ENCODE measurements at places on chromosomes 3 and 15.

DNA sequence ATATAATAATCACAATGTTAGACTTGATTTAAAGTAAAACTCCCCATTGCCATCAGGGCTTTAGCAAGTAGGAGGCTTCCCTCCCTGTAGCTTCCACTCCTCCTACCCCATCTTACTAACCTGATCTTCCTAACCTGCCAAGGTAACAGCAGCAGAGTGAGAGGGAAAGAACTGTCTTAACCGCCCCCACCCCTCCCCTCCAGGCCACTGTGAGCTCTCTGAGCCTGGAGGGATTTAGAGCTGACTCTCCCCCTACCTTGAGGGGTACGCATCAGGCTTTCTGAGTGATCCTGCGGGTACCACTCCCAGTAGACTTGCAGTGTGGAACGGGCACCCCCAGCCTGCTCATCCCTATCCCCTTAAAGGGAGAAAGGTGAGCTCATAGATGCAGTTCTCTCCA lies 11.4 kb upstream of the PRSS50 start:
- DNase-seq = no peak

GRCh38 chr15:46322753-46323152 lies 687.9 kb downstream of the SQOR start:
- DNase-seq = no peak

- DNase-seq = no peak
Measured at GRCh38 chr15:27359586-27359985, 388.6 kb downstream of the GABRG3 start.

GRCh38 chr15:77838595-77838994 lies 205.9 kb upstream of the LINGO1 start:
- DNase-seq = no peak

GRCh38 chr3:114481113-114481512 lies 187.3 kb downstream of the TIGIT start:
- DNase-seq = no peak

DNA sequence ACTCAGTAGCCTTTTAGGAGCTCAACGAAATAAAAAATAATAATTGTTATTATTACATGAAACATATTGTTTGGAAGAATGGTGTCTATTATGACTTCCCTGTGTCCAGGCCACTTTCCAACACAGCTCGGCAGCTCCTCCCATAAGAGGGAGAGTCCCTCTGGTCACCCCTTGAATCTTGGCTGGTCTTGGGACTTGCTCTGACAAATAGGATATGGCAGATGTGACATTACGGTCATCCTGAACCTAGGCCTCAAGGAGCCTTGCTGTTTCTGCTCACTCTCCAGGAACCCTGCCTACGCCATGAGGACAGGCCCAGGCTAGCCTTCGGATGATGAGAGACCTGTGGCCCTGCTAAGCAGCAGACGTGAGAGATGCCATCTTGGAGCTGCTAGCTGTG lies 71.8 kb downstream of the OXNAD1 start:
- DNase-seq = no peak

- DNase-seq = no peak
Measured at GRCh38 chr3:100932491-100932890, 60.7 kb downstream of the ABI3BP start.

GRCh38 chr3:100120012-100120411 lies 5.7 kb upstream of the FILIP1L start:
- DNase-seq = no peak

DNA sequence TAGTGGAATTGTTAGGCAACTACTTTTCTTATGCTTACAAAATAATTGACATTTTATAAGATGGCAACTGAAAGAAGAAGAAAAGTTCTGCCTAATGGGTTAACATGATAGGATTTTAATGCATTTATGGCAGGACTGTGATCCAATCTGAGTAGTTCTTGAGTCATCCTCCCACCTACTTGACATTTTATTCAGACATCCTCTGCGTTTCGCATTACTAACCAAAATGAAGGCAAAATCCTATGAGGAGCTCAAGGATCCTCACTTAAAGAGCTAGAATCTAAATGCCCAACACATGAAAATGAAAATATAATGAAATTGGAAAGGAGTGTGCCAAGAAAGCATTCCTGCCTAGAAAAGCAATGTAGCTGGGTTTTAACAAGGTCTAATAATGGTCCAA lies 581.1 kb upstream of the SEMA6D start:
- DNase-seq = no peak

DNA sequence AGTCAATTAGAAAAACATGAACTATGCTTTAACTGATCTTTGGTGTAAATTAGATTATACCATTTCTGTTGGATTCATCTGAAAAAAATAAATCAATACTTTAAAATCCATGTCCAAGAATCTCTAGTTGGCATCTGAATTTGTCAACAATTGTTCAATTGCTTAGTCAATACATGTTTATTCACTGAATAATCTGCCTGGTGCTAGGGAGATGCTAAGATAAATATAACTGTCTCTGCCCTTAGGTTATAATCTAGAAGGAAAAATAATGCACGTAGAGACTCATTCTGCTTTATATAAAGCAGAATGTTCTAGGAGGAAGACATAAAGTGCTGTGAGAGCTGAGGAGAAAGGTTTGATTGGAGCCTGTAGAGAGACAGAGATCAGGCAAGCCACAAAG lies 537.2 kb upstream of the IL12A start:
- DNase-seq = no peak

DNA sequence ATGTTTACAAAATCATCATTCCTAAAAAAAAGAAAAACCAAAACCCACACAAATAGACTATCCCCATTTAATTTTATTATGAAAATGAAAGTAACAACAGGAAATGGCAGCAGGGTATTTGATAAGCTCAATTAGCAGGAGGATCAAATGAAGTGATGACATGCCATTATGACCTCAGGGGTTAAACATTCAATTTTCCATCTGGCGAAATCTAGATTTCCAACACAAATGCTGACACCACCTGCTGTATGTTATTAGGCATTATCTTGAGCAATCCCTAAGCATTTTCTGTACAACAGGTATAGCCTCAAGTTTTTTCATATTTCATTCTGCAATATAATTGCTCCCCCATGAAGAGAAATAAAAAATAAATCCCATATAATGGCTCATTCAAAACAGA lies 57.1 kb downstream of the SHQ1 start:
- DNase-seq = no peak

- no peak for DNase-seq
Measured at GRCh38 chr15:36172955-36173354, 406.5 kb upstream of the CDIN1 start.
